ENCODE measurements at places on chromosomes 1 and 21.

- no peak for DNase-seq
Observed at GRCh38 chr1:30682396-30683275, 40.7 kb downstream of the MATN1 start.

DNA sequence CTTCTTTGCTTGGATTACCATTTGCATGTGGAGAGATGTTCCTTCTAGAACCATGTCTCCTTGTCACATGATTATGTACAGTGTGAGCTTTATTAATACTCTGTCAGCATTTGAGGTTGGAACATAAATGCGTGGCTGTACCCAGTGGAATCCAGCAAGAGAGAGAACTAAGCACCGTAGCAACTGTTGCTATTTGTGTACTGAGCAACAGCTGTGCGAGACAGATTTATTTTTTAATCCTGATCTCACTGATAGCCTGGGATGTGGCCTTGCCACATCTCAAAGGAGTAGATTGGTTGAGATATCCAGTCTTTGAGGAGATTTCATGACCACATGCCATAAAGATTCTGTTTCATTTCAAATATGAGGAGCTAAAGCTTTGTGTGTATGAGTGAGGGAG, 43.4 kb downstream of the KIF1B start:
- peak; percentile 61 for DNase-seq

DNA sequence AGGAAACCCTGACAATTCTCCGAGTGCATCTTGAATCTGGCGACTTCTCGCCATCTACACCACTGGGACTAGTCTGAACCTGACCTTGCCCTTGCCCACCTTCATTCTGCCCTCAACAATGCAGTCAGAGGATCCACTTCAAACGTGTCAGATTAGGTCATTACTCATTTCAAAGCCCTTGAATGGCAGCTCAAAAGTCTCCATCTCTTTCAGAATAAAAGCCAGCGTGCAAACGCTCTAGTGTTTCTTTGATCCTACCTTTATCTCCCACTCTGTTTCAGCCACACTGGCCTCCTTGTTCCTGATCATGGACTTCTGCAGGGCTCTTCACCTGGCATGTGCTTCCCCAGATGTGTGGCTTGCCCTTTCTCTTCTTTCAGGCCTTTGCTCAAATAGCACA, 31.3 kb downstream of the SLC30A1 start:
- DNase-seq: no peak

- peak; percentile 62 for DNase-seq
Observed at GRCh38 chr1:101357444-101357986, 120.7 kb downstream of the S1PR1 start.

Measured in mammary epithelial cell (primary cell).